ENCODE measurements at places on chromosomes 13 and 19.

- DNase-seq, result peak; percentile 15
Observed at GRCh38 chr13:73702419-73703071, 431.7 kb downstream of the KLF12 start.

- DNase-seq, result no peak
Observed at GRCh38 chr19:28456252-28456651, 756.7 kb downstream of the UQCRFS1 start.

- DNase-seq, result peak; percentile 80
Observed at GRCh38 chr19:47471733-47472457, at the start of gene SLC8A2. Gene SLC8A2 (minus strand): TSS chr19:47471893. CDS start chr19:47466403, 5,490 bp downstream.

DNA sequence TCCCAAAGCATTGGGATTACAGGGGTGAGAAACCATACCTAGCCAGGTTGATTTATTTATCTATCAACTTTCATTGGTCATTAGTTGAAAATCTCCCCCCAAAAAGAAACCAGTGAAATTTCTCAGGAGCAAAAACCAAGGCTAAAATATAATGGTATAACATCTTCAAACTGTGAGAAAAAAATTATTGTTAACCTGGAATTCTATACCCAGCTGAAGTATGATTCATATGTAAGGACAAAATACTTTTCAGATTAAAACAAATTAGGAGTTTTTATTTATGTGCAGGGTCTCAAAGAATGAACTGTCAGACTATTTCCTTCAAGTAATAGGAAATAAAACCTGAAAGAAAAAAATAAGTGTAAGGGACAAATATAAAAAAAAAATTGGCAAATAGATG lies 1053.9 kb downstream of the UQCRFS1 start:
- no peak for DNase-seq

DNA sequence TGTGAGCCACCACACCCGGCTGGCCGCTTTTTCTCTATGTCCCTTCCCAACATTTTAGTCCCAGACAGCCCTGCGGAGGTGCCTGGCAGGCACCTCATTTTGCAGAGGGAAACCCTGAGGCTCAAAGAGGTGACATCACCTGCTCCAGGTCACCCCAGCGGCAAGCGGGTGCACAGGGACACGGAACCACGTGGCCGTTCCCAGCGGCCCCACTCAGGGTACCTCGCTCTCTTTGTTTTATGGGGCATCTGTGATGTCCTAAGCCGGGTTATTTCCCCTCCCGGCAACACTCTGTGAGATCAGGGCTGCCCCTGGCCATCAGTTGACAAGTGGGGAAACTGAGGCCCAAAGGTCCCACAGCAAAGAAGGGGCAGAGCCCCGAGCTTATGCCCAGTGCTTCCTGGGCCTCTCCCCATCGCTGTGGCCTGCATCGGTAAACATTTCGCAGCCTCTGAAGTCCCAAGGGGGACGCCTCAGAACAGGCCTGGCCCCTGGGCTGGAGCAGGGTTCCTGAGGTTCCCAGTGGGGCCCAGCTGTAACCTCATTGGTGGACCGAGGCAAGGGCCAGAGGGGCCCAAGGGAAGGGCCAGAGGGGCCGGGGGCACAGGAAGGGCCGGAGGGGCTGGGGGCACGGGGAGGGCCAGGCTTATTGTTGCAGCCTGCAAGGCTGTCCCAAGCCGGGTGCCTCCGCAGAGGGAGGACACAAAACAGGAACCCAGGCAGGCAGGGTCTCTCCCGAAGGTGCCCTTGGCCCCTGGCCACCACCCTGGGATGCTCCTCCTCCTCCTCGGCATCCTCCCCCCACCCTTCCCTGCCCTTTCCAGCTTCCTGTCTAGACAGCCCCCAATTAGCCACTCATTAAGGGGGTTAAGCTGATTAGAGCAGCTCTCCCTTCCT lies 39.0 kb downstream of the SMIM24 start:
- no peak for DNase-seq

DNA sequence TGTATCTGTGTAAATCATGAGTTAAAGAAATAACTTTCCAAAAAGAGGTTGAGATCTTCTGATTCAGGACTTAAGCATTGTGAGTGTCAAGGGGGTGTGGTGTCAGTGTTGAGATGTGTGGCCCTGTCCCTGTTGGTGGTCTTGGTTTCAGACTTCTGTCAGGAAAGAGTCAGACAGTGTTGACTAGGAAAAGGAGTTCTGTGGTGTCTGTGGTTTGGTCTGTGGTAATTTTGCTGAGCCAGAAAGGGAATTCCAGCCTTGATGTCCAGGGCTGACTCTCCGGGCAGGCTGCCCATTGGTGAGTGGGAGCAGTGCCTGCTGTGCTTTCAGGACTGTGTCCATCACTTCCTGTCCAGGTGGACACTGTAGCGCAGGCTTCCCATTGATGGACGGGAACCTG lies 39.8 kb upstream of the IGFL4 start:
- DNase-seq, result no peak

DNA sequence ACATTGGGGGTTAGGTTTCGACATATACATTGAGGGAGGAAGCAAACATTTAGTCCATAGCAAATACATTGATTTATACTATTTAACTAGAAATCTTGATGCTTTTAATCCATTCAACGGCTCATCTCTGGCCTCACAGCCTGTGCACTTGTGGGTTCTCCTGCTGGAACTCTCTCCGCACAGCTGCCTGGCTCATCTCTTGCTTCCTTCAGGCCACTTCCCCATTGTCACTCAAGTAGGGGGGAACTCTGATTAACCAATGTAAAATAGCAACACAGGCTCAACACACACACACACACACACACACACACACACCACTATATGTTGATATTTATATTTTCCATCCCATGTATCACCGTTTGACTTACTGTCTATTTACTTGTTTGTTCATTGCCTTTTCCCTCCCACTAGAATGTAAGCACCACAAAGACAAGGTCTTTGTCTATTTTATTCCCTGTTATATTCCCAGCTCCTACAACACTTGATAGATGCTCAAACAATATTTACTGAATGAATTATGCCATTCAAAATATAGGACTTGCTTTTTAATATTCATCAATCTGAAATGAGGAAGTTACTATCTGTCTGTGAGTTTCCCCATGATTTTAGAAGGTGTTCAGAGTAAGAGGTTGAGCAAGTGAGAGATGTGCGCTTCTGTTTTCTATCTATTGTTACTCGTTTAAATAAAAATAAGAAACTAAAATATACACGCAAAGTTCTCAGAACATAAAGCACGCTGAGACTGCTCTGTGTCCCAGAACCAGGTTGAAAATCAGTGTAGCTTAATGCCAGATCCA lies 29.8 kb upstream of the PABPC3 start:
- DNase-seq, result no peak

DNA sequence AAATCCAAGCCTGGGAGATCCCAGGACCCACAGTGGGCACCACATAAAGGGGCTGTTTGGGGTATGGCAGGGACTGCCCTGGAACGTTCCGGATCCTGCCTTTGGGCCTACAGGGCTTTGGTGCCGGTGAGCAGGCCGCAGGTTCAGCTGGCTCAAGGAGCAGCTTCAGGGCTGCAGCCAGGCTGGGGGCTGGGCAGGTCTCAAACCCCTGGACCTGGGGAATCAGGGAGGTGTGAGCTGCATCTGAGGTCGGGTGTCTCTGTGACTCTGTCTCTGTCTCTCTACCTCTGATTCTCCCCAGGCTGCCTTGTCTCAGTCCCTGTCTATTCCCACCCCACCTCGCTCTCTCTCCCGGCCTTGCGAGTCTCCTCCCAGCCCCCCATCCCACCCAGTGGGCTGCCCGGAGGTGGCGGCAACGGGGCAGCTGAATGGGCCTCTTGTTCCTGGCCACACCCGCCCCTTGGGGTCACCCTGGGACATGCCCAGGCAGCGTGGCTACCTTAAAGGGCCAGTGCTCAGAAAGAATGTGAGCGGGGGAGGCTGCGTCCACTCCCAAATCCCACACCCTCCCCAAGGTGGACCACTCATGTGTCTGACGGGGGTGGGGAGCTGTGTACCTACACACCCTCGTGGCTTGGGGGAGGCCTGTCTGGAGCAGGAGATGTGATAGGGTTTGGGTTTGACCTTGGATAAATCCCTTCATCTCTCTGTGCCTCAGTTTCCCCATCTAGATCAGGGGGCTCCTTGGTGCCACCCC lies 31.1 kb downstream of the NFIC start:
- DNase-seq, result peak; percentile 45

GRCh38 chr19:47446534-47447469 lies 24.9 kb downstream of the SLC8A2 start:
- DNase-seq, result peak; percentile 70

- no peak for DNase-seq
Observed at GRCh38 chr19:38213469-38213868, 10.6 kb downstream of the DPF1 start.

DNA sequence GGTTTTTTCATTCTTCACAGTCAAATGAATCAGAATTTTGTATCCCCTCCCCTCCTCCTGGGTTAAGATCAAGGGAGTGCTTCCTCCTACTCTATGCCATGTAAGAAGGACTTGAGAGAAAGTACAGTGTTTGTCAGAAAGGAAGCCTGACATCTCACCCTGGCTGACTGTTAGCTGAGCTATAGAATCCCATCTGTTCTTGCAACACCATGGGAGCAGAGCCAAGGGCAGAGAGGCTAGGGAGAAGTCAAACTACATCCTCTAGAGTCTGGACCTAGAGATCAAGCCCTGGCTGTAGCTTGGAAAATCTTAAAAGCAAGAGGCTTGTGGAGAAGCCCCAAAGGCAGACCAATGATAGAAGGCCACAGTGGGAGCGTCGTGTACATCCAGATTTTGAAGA lies 145.9 kb downstream of the OLFM4 start:
- no peak for DNase-seq

GRCh38 chr19:17202249-17202648 lies 12.9 kb upstream of the USE1 start:
- DNase-seq, result peak; percentile 75

DNA sequence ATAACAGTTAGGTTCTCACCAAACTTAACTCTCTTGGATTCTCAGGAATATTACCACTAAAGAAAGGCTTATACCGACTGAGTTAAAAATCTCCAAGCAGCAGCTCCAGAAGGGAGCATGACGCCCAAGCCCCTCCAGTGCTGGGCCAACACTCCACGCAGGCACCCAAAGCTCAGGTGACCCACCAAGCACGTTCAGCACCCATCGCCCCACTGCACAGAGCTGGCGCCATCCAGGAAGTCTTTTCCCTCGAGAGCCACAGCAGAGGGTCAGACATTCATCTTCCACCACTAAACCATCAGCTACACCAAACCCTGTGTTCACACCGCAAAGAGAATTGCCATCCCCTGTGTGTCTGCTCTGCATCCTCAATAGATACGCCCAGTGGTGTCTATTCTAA lies 65.7 kb downstream of the SOX1 start:
- DNase-seq, result no peak

- no peak for DNase-seq
Observed at GRCh38 chr13:38657191-38657590, 29.7 kb upstream of the FREM2 start.
